ENCODE measurements at places on chromosomes 11 and 22. TPM values are rescaled to one million over a fixed set of nuclear protein-coding genes. Genes with fewer than 3 reads are reported as not detected.

- H3K36me3 ChIP-seq = no peaks in the 10 kb centered on the region
- no peak overlapping the region for H3K27ac ChIP-seq
Observed at GRCh38 chr11:61569701-61570100, 11.2 kb downstream of the SYT7 start.

The CAPN5 gene
- 0.78 TPM for total RNA-seq

- H3K36me3 ChIP-seq = no peaks in the 10 kb centered on the region
- no peaks in the 10 kb centered on the region for H3K27me3 ChIP-seq
- H3K4me3 ChIP-seq = peak overlapping the region; percentile 97
- no peak overlapping the region for H3K27ac ChIP-seq
- no peak for DNase-seq
Observed at GRCh38 chr11:94130298-94131046, 1.8 kb downstream of the PANX1 start.

DNA sequence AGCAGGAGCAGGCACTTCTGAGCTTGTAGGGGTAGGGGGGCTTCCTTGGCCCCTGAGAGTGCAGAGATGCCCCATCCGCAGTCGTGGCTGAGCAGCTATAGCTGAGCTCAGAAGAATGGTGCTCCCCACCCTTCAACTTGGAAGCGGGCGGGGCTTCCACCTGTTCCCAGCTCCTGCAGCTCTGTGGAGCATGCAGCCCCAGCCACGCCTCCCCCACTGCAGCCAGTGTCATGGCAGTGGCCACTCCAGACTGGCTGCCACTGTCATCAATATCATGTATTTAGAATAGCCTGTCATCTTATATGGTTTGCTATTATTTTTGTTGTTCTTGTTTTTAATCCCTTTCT, 213.1 kb downstream of the LRRC4C start:
- H3K27me3 ChIP-seq = no peaks in the 10 kb centered on the region
- no peak for DNase-seq
- H3K36me3 ChIP-seq = no peaks in the 10 kb centered on the region
- no peak overlapping the region for H3K4me3 ChIP-seq
- H3K27ac ChIP-seq = no peak overlapping the region
- H3K4me1 ChIP-seq = no peaks in the 10 kb centered on the region

DNA sequence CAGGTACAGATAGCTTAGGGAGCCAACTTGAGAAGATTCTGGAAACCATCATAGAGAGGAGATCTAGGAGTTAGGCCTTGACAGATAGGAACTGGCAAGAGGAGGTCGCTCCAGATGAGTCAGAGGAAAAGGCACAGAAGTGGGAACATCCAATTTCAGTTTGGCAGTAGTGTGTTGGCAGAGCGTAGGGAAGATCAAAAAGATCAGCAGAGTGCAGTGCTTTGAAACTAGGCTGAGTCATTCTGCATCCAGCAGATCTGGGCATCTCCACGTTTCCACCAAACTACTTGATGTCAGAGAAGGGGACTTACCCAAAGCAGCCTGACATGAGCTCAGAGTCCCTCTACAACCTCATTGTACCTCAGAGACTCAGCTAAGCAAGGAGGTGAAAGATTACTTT, 58.5 kb downstream of the GAB4 start:
- H3K4me1 ChIP-seq = no peaks in the 10 kb centered on the region
- no peak overlapping the region for H3K4me3 ChIP-seq
- DNase-seq = no peak

The AP5B1 gene
- total RNA-seq = 17.4 TPM

The IPO7 gene
- total RNA-seq = 169 TPM

DNA sequence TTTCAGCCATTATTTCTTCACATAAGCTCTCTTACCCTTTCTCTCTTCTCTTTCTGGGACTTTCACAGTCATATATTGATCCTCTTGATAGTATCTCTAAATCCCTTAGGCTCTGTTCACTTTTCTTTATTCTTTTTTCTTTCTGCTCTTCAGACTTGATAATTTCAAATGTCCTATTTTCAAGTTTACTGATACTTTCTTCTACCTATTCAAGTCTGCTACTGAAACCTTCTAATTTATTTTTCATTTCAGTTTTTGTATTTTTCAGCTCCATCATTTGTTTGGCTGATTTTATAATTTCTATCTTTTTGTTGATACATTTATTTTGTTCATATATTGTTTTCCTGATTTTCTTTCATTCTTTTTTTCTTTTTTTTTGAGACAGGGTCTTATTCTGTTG, 79.1 kb downstream of the SNX19 start:
- no peaks in the 10 kb centered on the region for H3K36me3 ChIP-seq
- no peak overlapping the region for H3K27ac ChIP-seq
- no peak for DNase-seq

DNA sequence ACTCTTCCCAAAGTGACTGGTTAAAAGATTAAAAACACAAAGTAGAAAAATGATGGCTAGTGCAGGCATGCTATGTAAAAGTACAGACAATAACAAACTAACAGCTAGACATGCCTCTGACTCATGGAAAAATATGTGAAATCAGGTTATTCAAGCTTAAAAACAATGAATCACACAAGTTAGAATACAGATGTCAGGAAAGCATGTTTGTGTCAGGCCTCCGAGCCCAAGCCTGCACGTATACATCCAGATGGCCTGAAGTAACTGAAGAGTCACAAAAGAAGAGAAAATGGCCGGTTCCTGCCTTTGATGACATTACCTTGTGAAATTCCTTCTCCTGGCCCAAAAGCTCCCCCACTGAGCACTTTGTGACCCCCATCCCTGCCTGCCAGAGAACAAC, 110.1 kb downstream of the NOX4 start:
- H3K4me3 ChIP-seq = no peak overlapping the region
- H3K27ac ChIP-seq = no peak overlapping the region
- no peaks in the 10 kb centered on the region for H3K4me1 ChIP-seq
- no peak for DNase-seq
- H3K36me3 ChIP-seq = no peaks in the 10 kb centered on the region

DNA sequence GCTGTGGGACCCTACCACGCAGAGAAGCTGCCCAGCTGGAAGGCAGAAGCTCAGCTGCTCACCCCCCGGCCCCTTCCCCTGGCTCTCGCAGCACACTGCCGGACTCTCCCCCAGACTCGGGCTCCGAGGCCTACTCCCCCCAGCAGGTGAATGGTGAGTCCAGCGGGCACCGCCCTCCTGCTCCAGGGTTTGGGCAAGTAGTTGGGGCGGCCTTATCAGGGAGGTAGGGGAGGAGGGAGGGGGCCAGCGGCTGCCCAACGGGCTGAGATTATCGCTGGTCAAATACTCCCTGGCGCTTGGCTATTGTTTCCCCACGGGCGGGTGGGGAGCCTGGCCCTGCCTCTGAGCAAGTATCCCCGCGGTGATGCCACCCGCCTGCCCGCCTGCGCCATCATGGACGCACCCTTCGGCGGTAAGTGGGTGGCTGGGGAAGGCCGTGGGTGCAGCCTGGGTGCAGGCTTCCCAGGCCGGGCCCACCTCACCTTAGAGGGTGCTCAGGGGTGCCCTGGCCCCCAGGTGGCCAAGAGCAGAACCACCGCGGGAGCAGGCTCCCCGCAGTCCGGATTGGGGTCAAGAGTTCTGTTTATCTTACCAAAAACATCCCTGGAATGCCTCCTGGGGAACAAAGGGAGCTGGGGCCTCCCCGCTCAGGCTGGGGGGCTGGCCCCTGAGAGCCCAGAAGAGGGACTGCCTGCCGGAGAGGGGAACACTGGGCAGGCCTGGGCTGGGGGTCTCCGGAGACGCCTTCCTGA, 16.9 kb downstream of the MYRF start:
- no peak overlapping the region for H3K4me3 ChIP-seq
- H3K4me1 ChIP-seq = peaks cover 5% of the 10 kb centered on the region
- no peak overlapping the region for H3K27ac ChIP-seq
- no peaks in the 10 kb centered on the region for H3K27me3 ChIP-seq

- DNase-seq = no peak
- H3K27me3 ChIP-seq = no peaks in the 10 kb centered on the region
- H3K36me3 ChIP-seq = no peaks in the 10 kb centered on the region
- no peaks in the 10 kb centered on the region for H3K4me1 ChIP-seq
- no peak overlapping the region for H3K27ac ChIP-seq
Observed at GRCh38 chr22:21896951-21897513, 29.6 kb upstream of the MAPK1 start.

GRCh38 chr11:133925756-133926155, 31.0 kb downstream of the IGSF9B start:
- no peaks in the 10 kb centered on the region for H3K36me3 ChIP-seq
- H3K4me1 ChIP-seq = peaks cover 26% of the 10 kb centered on the region
- no peak overlapping the region for H3K27ac ChIP-seq
- DNase-seq = no peak
- H3K27me3 ChIP-seq = no peaks in the 10 kb centered on the region
- H3K4me3 ChIP-seq = no peak overlapping the region

The CD3G gene
- total RNA-seq = 167 TPM

The GP1BB gene
- not detected for total RNA-seq

DNA sequence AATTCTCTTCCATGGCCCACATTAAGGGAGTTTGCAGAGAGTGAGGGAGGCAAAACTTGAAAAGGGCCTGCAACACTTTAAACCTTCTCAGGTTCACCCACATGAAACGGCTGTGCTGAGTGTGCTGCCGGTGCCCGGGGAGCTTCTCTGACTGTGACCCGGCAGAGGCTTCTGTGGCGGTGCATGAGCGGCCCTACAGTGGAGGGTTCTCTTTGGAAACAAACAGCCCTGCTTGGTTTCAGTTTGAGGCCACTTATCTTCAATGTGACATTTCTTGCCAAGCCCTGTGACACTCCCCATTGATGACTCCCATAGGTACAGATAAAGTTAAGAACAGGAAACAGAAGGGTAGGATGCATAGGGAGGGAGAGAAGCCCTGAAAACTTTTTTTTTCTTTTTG, 31.8 kb downstream of the FAM118A start:
- no peak overlapping the region for H3K27ac ChIP-seq
- H3K4me1 ChIP-seq = peaks cover 18% of the 10 kb centered on the region
- no peak overlapping the region for H3K4me3 ChIP-seq
- no peak for DNase-seq

GRCh38 chr22:47811971-47812370, 1049.5 kb downstream of the TBC1D22A start:
- no peaks in the 10 kb centered on the region for H3K36me3 ChIP-seq
- H3K4me3 ChIP-seq = no peak overlapping the region
- DNase-seq = no peak
- H3K27me3 ChIP-seq = no peaks in the 10 kb centered on the region

All from CD8-positive, alpha-beta memory T cell (primary cell).